Activated T-cell treated with anti-CD3 and anti-CD28 coated beads, Interleukin-2, amount 50 U/mL, for 4 hours (primary cell): ENCODE measurements at places on chromosomes 1 and 21. TPM values are rescaled to one million over a fixed set of nuclear protein-coding genes. Genes with fewer than 3 reads are reported as not detected.

- no peak for DNase-seq
These were observed 6.7 kb downstream of the ELF3 start for GRCh38 chr1:202016811-202017748.

PIK3R3 gene
- 1.6 TPM for total RNA-seq

DNA sequence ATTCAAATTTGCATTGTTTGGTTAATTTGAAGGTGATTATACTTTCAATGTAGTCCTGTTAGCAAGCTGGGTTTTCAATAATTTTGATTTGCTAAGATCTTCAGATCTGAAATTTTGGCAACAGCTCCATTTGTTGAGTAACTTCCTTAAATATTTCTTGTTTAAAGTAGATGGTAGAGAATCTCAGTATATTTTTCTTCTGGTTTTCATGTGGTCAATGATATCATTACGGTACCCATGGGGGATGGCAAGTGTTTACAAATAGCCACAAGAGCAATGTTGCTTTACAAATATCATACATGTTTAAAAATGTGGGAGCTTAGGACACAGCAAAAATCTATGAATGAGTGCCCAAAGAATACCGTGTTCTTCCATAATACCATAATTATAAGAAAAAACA is 175.9 kb downstream of the IFI44 start:
- no peak for DNase-seq

- no peak for DNase-seq
These were observed 18.0 kb downstream of the CELA2B start for GRCh38 chr1:15493869-15494390.

C1orf74 gene
- 1.6 TPM for total RNA-seq

DNA sequence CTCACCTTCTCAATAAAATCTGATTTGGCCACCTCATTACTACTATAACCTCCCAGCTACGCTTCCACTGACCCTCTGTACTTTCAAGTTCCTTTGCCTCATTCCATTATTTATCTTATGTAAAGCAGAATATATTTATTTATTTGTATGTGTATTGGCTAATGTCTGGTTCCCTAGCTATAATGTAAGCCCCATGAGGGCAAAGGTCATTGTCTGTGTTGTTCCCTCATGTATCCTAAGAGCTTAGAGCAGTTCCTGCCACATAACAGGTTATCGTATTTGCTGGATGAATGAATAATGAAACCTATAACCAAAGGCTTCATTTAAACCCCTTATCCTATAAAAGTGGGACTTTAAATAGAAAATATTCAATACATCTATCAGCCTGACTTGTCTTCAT is 77.9 kb upstream of the DPT start:
- DNase-seq, result no peak

- DNase-seq, result peak; percentile 13
These were observed 13.2 kb downstream of the KLHDC8A start for GRCh38 chr1:205343431-205344065.

DNA sequence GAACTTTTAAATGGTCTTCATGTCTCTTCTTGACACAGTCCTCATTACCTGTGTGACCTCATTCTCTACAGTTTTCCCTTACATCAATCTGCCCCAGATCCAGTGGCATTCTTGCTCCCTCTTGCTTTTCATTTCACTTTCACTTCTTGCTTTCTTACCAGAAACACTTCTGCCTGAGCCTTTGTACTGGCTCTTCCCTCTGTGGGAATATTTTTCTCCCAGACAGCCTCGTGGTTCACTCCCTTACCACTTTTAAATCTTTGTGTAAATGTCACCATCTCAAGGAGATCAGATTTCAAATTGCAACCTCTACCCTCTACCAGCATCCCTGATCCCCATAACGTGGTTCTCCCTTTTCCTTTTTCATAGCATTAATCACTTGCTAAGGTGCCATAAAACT is 73.2 kb downstream of the DISC1 start:
- DNase-seq, result no peak

KLHDC7A gene
- total RNA-seq, result not detected

TSTD1 gene
- 25.6 TPM for total RNA-seq

- no peak for DNase-seq
These were observed 505.5 kb downstream of the LMO4 start for GRCh38 chr1:87834151-87834550.

DNA sequence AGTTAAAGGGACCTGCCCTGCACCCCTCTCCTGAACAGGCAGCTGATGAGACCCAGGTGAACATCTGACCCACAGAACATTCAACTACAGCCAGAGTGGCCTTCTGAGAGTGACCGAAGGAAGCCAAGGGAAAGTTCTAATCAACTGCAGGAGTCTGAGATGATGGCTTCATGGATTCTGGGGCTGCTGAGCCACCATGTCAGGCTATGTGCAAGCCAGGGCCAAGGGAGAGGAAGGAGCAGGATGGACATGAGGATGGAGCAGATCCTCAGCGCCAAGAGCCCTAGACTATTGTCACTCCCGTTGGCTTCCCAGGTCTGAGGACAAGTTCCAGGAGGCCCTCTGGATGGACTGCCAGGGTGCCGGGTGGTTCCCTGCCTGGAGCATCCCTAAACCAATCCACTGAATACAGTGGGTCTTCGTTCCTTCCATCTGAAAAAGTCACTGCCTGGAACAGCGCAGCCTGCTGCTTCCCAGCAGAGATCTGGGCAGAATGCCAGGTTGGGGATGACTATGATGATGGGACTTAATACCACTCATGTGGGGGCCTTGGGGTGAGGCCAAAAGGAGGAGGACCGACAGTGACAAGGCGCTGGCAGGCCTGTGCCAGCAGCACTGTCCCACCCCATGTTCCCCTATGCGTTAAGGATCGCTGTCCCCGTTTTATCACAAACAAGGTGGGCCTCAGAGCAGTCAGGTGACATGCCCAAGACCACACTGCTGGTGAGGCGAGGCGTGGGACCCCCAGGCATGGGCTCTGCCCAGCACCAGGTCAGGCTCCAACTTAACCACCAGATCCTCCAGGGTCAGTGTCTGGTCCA is 19.8 kb downstream of the SPOCD1 start:
- no peak for DNase-seq

PGLYRP3 gene
- total RNA-seq, result not detected

DNA sequence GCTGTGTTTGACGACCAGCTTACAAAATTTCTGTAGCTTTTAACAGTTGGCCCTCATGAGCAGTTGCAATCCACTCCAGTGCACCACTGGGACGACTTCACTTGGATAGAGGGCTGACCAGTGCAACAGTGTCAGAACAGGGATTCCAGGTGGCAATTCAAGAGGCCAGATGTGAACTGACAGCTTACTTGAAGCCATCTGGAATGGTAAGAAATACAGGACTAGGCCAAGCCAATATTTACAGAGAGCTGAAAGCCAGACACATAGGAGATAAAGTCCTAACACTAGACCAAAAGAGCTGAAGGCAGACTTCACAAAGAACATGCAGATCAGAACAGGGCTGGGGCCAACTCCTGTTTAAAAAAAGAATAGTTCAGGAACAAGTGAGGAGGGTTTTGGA is 93.5 kb upstream of the NFIA start:
- DNase-seq, result no peak

OR6N1 gene
- total RNA-seq, result not detected

- no peak for DNase-seq
These were observed 116.4 kb downstream of the TBX19 start for GRCh38 chr1:168396940-168397684.

DNA sequence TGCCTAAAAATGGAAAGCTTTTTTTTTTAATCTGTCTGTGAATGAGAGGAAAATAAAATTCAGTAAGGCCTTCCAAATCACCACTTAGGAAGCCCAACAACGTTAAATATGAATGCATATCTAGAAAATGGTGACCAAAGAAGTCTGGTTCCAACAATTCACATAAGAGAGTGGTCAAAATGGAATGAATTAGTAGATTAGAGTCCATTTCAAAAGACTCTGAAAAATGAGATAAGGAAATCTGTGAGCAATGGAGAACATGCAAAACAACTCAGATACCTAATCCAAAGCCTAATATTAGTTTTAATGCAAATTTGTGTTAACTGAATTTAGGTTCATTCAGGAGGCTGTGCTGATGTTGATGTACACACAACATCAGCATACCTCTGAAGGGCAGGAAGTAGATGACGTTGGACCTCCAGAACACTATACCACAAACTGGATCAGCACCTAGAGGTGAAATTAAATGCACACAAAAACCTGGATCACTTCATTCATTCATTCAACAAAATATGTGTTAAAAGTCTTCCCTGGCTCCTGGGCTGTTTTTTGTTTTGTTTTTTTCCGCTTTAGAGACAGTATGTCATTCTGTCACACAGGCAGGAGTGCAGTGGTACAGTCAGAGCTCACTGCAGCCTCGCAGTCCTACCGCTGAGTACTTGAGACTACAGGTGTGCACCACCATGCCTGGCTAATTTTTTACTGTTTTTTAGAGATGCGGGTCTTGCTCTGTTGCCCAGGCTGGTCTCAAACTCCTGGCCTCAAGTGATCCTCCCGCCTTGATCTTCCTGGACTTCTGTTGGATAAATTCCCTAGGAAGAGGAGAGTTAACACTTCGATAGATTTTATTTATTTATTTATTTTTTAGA is 4.9 kb upstream of the BRWD1 start:
- no peak for DNase-seq

GRCh38 chr1:226985839-226986463 is 45.9 kb downstream of the COQ8A start:
- DNase-seq, result no peak

- no peak for DNase-seq
These were observed 32.2 kb downstream of the BATF3 start for GRCh38 chr1:212667223-212668139.

- no peak for DNase-seq
These were observed 126.9 kb upstream of the PLPPR5 start for GRCh38 chr1:99131546-99131945.

GPR3 gene
- 3.4 TPM for total RNA-seq

DNA sequence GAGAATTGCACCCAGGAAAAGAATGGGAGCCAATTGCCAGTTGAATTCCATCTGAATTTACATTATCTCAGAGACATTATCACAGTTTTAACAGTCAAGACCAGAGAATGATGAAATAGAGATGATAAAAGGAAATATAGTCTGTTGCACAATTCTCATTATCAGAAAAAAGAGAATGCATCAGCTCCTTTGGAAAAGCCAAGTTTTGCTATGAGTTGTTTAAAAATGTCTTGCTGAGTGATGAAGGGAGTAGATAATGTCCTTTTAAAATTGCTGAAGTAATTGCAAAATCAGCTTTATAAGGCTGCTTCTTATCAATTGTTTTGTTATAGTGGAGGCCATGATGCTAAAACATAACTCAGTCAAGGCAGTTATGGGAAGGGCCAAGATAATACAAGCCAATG is 37.9 kb upstream of the EEIG2 start:
- DNase-seq, result no peak

- no peak for DNase-seq
These were observed 99.7 kb downstream of the NMNAT2 start for GRCh38 chr1:183318433-183318832.

DNA sequence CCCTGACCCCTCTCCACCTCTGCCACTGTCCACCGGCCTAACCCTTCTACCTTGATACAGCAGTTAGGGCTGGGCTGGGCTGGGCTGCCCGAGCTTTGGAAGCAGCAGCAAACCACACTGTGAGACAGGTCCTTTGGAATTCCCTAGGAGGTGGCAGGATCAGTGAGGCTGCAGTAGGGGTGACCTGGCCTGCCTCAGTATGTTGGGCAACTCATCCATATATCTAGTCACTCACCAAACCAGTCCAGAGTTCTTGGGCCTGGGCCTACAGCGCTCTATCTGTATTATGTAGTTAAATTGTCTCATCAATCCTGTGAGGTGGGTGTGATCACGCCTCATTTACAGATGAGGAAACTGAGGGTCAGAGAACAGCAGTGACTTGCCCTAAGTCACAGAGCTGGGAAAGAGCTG is 13.3 kb upstream of the SYNC start:
- no peak for DNase-seq

SPRR2E gene
- not detected for total RNA-seq

RNU1-4 gene
- 1,622 TPM for total RNA-seq

DNA sequence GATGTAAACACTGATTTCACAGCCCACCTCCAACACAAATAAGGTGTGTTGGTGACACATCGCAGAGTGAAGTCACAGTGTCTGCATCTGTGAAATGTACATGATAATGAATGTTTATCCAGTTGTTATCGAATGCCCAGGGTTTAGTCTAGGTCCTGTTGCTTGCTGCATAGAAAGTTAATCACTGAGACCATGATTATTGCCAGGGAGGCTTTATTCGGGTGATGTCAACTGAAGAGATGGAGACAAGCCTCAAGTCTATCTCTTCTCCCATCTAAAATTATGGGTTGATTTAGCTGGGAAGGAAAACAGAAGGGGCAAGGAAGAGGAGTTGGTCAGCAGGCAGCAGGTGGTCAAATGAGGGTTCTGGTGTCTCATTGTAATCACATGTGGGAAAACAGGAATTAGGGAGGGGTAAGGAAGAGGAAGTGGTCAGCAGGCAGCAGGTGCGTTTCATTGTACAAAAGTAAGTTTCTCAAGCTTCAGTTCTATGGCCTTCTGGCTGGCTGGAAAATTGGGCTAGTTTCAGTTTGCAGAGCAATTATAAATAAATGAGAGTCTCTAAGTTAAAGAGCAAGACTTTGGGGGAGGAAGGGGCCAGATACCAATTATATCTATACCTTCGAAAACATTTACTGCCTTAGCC is 146.3 kb upstream of the DNAH14 start:
- DNase-seq, result no peak

DNA sequence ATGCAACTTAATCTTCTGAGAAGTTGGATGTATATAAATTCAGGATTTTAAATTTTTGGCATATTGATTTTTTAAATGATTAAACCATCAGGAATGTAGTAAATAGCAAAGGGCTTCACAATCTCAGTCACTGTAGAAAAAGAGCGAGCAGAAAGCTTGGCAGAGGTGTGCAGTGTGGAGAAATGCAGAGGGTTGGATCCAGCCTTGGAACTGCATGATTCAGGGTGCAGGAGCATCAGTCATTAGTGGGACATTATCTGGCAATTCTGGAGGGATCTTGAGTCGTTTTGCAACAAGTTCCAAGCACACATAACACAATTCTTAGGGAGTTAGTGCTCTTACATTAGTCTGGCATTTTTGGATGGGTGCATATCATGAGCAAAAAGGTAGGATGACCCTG is 267.9 kb downstream of the PLA2G4A start:
- no peak for DNase-seq

TSPAN2 gene
- not detected for total RNA-seq

GRCh38 chr1:24745711-24746413 is 615 bp downstream of the CLIC4 start:
- DNase-seq, result no peak

- no peak for DNase-seq
These were observed 116.6 kb downstream of the HS2ST1 start for GRCh38 chr1:87030740-87031690.

FAM72D gene
- 3.6 TPM for total RNA-seq

NFASC gene
- 0.13 TPM for total RNA-seq

FCN3 gene
- total RNA-seq, result 0.33 TPM

FALEC gene
- total RNA-seq, result not detected

CCDC185 gene
- total RNA-seq, result not detected

CFAP45 gene
- total RNA-seq, result 1.2 TPM

- no peak for DNase-seq
These were observed 208.8 kb downstream of the GIPC2 start for GRCh38 chr1:78254517-78254916.

GRCh38 chr21:31172328-31172727 is 134.1 kb upstream of the KRTAP19-8 start:
- DNase-seq, result no peak
